ENCODE measurements at places on chromosomes 3 and 15.

DNA sequence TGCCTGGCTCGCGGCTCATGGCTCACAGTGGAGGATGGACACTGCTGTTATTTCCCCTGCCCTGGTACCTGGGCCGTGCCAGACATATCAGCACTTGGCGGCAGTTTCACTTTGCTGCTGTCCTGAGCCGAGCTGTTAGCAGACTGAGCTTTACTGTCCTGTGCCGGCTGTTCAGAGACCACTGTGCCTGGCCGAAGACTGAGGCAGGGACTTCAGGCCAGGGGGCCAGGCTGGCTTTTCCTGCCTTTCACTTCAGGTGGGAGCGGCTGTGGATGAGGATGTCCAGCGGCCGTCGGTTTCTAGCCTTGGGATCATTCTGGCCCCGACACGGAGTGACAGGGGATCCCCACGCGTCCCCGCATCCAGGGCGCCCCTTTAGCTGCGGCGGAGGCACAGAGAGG lies 1.1 kb downstream of the ATP10A start:
- DNase-seq = peak; percentile 33

DNA sequence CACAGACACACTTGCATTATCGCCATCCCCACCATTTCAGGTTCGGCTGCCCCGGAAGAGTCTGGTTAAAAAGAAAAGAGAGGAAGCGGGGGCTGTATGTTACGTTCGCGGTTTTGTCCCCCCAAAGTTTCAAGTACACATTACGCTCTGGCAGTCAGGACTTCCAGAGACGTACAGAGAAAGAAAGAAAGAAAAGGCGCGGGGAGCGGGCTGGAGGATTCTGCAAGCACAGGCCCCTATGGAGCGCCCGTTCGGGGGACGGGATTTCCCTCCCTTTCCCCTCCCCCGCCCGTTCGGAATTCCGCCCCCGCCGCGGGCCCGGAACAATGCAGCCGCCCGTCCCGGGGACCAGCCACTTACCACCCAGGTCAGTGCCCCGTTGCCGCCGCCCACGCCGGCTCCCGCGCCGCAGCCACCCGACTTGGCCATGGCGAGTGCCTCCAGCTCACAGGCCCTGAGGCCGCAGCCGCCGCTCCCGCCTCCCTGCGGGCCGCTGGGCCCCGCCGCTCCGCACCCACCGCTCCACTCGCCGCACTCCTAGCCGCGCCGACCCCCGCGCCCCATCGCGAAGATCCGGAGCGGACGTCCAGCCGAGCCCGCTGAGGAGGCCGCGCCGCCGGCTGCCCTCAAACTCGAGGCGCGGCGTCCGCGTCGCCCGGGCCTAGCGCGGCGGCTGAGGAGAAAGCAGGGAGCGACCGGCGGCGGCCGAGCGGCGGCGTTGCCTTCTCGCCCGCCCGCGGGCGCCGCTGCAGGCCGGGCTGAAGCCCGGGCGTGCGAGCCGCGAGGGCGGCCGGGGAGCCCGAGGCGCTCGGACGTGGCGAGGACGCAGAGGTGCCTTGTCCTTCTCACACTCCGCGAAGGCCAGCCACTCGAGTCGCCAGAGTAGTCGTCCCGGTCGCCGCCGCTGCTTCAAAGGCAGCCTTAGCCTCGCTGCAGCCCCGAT lies 567 bp downstream of the TOP2B start:
- peak; percentile 41 for DNase-seq

DNA sequence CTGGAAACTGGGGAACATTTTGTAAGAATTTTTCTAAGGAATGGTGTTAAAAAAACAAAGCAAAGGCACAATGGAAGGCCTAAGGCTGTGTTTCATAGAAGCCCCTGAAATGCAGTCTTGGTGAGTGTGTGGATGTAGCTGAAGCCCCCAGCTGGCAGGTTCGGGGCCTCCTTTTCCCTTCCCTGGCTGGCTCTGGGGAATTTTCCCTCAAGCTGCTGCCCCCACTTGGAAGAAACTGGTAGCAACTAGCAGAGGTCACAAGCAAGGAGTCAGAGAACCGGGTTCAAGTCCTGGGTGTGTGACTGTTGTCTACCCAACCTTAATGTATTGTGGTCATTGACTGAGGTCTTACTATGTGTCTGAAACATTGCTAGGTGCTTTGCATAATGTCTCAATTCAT lies 85.3 kb upstream of the MYZAP start:
- DNase-seq = no peak

DNA sequence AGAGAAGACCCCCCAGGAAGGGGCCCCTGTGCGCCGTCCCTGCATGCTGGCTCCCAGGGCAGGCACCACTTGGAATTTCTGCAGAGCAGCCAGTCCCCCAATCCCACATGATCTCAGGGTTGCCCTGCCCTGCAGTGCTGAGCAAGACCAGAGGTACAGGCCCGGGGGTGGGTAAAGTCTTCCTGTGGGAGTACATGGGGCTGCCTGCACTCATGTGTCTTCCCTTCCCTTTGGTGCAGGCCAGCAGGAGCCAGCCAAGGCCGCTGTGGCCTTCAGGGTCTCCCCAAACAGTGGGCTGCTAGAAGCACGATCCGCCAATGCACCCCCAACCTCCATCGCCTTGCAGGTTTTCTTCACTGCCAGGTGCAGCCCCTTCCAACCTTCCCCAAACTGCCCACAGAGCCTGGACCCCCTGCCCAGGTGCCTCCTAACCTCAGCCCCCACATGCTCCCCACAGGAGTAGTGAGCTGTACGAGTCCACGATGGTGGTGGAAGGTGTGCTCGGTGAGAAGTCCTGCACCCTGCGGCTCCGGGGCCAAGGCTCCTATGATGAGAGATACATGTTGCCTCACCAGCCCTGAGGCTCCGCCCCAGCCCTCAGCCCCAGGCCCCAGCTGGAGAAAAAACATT lies 15.0 kb downstream of the ACAA1 start:
- DNase-seq = no peak

DNA sequence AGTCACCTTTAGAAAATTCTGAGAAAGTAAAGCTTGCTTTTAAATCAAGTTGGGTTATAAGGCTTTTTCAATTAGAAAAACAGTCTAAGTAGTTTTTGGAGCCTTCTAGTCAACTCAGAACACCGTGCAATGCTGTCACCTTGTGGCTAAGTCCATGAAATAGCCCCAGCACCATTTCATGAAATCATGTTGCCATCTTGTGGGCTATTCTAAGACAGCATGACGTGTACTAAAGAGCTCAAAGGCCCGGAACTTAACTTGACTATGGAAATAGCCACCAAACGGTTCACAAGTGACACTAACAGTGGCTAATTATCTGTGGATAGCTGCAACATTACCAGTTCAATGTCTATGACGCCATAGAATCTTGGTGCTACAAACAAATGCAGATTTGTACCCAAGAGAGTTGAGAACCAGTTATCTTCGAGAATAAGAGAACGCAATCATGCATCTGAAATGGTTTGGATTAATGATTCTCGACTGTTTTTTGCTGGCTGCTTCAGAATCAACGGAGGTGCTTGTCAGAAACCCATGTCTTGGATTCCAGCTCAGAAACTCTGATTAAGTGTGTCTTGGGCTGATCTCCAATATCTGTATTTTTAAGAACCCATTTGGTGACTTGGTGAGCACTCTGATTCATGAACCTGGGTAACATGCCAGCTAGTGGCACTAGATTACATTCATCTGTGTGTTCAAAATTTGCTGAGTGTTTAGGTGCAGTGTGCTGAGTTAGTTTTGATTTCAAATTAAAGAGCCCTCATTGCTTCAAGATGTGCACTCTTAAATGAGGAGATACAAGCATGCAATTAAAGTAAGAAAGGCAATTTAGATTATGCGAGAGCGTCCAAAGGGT lies 111.2 kb upstream of the MCTP2 start:
- DNase-seq = peak; percentile 82

DNA sequence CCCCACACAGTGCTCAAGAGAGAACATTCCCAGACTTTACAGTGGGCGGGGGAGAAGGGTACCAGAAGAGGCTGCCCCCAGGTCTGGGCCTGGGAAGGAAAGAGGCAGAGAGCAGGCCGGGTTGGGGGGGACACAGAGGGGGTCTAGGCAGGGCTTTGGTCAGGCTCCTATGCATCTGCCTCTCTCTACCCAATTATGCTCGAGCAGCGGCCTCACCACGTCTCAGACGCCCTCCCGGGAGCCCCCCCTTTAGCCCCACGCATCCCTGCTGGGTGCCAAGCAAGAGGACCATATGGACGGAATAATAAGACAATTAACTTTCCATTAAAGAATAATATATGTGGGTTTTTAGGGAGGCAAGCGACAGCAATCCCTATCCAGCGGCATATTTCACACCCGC lies 32.8 kb downstream of the CACNA2D2 start:
- no peak for DNase-seq

- DNase-seq = peak; percentile 57
Observed at GRCh38 chr3:71305231-71306206, 278.0 kb downstream of the FOXP1 start.

DNA sequence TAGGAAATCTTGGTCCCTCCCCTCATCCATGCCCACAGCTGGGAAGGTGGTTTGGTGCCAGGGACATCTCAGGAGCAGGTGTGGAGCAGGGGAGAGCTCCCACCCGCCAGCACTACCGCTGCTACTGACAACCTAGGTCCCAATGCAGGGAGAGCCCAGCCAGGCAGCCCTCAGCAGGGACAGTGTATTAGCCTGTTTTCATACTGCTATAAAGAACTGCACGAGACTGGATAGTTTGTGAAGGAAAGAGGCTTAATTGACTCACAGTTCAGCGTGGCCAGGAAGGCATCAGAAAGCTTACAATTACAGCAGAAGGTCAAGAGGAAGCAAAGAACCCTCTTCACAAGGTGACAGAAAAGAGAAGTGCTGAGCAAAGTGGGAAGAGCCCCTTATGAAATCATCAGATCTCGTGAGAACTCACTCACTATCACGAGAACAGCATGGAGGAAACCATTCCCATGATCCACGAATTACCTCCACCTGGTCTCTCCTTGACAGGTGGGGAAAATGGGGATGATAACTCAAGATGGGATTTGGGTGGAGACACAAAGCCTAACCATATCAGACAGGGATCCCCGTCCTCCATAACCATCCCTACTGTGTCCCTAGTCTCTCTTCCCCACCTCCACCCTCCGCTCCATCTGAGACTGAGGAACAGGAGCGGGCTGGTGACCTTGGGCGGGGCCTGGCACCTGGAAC lies 218.6 kb downstream of the TBC1D2B start:
- DNase-seq = no peak

DNA sequence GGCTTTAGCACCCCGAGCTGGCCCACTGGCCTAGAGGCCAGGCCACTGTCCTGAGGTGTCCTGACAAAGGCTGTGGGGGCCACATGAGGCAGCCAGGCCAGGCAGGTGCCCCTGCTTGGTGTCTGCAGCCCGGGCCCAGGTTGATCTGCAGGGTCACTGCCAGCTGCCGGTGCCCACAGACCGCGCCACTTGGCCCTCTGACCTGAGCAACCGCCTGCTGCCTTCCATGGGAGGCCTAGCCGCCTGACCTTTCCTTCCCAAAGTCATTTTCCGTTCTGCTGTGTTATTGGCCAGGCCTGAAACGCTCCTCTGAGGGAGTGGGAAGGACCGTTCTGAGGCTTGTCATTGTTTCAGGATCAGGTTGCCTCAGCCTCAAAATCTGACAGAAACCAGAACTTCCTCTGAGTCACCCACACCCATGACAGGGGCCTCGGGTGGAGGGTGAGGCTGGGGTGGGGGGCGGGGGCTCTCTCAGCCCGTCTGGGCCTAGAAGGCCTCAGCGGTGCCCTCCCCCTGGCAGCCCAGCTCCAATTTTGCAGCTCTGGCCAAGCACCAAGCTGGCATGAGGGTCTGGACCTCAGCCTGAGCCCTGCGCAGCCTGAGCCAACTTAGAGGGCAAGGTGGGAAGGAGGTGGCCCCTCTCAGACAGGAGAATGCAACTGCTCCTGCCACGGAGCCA lies 140.7 kb upstream of the MEF2A start:
- peak; percentile 90 for DNase-seq

GRCh38 chr3:7371693-7372572 lies 511.0 kb downstream of the GRM7 start:
- DNase-seq = no peak

DNA sequence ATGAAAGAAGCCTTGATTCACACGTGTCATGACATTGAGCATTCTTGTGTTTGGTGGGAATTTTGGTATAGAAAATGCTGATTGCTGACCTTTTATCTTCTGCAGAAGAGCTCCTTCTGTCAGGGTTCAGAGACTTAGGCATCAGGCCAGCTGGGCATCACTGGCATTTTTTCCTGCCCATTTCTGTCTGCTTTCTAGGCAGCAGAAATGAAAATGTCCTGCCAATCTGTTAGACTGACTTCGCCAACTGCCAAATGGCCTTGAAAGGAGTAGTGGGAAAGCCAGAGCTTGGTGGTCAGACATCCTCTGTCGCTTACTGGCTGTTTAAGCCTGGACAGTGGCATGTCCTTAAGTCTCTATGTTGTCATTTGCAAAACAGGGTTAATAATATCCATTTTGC lies 57.4 kb downstream of the EEFSEC start:
- DNase-seq = no peak

- DNase-seq = no peak
Observed at GRCh38 chr15:92510163-92510882, 116.6 kb downstream of the ST8SIA2 start.

DNA sequence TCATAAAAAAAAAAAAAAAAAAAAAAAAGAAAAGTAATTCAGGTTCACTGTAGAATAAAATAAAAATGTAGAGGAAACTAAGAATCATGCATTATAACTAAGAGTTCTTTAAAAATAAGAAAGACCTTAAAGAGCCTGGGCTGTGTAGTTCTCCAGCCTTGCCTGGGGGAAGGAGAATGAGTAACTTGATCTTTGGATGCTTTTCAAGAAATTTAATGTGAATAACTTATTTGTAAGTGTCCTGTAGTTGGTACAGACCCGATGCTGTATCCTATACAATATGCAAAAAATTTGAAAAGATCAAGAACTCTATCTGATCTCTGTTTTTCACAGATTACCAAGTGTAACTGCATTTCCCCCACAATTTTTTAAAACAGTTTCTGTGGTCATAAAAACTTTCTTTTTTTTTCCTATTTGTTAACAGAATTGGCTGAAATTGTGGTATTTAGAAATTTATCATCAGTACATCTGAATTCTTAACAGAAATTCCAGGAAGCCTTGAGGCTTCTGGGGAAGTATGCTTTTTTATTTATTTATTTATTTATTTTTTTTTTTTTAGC lies 195.3 kb downstream of the THRB start:
- no peak for DNase-seq

- no peak for DNase-seq
Observed at GRCh38 chr3:126126811-126127431, 43.0 kb upstream of the SLC41A3 start.

DNA sequence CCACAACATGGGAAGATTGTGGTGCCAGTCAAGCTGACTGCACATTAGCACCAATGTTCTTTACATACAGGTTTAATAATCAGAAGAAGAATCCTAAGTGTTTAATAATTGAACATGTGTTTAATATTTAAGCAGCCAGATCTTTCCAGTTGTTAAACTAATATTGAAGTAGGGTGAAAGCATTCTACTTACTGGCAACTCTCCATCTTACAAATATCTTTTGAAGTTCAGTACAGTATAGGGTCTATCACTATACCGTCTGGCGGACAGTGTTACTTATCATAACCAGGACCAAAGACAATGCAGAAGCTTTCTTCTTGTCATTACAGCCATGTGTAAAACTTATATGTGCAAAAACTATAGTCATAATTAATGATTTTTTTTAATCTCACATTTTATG lies 376.4 kb downstream of the CNTN6 start:
- DNase-seq = no peak

GRCh38 chr3:32460031-32460749 lies 42.5 kb downstream of the CMTM6 start:
- DNase-seq = no peak
